ENCODE measurements at places on chromosomes 16 and 17.

DNA sequence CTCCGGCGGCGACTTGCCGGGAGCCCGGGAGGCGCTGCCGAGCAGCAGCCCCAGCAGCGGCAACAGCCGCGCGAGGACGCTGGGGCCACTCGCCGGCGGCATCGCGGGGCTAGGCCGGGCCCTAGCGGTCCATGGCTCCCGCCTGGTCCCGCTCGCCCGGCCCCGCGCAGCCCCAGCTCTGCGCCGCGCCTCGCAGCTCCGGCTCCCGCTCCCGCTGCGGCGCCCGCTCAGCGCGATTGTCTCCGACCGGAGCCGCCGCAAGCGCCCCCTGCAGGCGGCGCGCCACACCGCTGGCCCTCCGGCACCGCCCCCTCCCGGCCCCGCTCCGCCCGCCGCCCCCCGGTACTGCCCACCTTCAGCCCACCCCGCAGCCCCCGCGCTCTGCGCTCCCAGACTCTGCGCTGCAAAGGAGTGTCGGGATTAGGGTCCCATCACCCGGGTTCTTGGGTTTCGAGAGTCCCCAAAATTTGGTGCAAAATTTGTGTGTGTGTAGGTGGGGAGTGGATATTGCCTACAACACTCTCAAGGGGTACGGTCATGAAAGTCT lies at the start of gene FAM171A2:
TSS of gene FAM171A2 (minus strand) at position 241 of the 547 bp plus-strand sequence. CDS start at position 102, 139 bp downstream.
- DNase-seq = no peak

GRCh38 chr17:72510351-72511016 lies 389.7 kb downstream of the SOX9 start:
- DNase-seq = peak; percentile 25

DNA sequence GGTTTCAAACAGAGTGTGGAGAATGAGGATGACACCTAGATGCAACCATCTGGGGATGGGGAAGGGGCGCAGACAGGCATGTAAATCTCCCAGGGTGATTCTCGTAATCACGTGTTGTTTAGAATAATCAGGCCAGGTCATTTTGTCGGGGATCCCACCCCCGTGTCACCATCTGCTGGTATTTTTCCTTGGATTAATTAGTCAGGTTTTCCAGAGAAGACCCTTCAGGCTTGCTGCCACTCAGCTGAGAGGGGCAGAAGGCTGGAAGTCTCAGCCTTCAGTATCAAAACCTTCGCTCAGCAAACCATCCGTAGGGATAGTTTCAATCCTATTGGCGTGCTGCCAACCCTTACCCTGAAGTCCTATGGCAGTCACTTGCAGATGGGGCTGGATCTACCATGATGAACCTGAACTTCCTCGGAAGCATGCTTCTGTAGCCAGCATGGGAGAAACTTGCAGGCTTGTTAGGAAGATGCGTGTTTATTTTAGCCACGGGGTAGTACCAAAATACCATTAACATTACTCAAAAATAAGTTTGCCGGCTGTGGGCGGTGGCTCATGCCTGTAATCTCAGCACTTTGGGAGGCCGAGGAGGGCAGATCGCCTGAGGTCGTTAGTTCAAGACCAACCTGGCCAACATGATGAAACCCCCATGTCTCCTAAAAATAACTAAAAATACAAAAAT lies 7.5 kb upstream of the ADCY9 start:
- DNase-seq = peak; percentile 68

- peak; percentile 20 for DNase-seq
Measured at GRCh38 chr17:74569020-74570003, 2.0 kb upstream of the CD300H start.

DNA sequence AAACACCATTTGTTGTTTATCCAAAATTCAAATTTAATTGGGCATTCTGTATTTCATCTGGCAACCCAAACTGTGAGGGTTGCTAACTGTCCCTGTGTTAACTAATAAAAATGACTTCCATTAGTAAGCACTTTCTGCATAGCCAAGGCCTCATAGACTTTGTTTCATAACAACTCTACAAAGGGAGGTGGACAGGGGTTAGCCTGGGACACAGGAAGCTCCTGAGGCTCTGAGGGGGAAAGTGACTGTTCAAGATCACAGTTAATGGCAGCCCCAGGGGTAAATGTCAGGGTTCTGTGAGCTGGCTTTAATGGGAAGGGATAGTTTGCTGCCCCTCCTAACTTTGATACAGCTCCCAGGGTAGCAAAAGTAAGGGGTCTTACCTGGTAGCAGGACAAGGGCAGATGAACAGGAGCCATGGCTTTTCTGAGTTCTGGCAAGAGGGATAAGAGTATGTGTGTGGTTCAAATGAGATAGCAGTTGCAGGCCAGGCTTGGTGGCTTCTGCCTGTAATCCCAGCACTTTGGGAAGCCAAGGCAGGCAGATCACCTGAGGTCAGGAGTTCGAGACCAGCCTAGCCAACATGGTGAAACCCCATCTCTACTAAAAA lies 2.2 kb downstream of the HEATR9 start:
- peak; percentile 47 for DNase-seq

- no peak for DNase-seq
Measured at GRCh38 chr16:67975321-67976105, 4.8 kb downstream of the DPEP3 start.

DNA sequence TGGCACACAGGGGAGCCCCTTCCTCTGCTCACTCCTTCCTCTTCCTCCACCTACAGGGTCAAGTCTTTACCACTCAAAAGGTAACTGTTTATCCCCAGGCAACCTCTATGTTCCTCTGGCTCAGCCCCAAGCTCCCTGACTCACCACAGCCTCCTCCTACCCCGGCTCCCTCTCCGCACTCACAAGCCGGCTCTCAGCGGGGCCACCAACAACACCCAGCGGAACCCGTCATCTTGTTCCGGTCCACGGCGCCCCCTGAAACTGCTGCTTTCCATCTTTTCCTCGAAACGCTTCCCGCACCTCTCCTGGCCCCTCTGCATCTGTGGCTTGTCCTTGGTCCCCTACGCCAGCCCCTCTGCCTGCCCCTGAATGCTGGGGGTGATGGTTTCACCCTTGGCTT lies 58.4 kb downstream of the NXN start:
- DNase-seq = no peak

GRCh38 chr17:50922107-50922506 lies 56.0 kb upstream of the TOB1 start:
- peak; percentile 42 for DNase-seq

- DNase-seq = no peak
Measured at GRCh38 chr17:54780238-54780637, 120.4 kb upstream of the TOM1L1 start.

GRCh38 chr16:30738984-30739951 lies 9.0 kb upstream of the PHKG2 start:
- DNase-seq = no peak

DNA sequence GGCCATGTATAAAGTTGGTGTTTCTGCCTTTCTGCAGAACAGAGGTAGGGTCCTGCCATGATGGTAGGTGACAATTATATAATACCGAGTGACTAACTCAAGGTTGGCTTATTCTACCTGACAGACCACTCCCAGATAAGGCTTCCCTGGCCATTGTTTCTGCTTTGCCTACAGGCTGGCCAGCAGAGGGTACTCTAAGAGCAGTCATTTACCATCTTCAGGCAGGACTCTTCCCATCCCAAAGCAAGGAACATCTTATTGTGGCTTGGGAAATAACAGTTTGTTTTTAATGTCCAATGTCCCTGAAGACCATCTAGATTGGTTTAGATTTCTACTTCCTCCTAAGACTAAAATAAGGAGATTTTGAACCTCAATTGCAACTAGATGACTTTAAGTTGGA lies 74.1 kb downstream of the SNX11 start:
- DNase-seq = peak; percentile 57

DNA sequence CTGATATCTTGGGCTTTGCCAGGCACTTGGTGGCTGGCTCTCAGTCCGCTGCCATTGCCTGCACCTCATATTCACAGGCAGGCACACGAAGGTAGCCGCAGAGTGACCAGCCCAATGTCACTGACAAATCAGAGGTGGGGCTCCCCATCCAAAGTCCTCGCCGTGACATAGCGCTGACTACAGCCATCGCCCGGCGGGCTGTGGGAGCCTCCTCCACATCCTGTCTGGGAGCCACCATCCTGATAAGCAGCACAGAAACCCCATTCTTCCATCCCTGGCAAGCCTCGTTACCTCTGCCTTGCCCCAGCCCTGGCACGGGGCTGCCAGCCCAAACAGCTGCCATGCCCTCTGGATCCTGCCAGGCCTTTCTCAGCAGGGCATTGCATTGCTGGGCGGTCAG lies 437.8 kb downstream of the SLC39A11 start:
- DNase-seq = no peak

GRCh38 chr16:75081179-75081859 lies 35.3 kb downstream of the LDHD start:
- DNase-seq = no peak

DNA sequence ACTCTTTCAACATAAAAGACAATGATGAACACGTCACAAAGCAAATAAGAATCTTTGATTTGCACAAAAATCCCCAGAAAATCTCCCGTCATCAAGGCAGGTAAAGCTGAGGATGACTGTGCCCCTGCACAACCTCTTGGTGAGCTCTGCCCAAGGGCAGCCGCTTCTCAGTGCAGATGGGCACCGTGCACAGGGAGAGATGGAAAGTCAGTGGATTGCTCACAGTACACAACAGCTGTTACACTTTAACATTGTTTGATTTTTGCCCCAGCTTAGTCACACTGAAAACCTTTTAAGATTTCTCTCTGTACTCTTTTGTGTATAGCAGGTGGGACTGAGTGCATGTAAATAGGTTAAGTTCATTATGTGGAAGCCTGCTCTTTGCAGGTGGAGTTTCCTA lies 104.2 kb downstream of the CDK5R1 start:
- DNase-seq = no peak

DNA sequence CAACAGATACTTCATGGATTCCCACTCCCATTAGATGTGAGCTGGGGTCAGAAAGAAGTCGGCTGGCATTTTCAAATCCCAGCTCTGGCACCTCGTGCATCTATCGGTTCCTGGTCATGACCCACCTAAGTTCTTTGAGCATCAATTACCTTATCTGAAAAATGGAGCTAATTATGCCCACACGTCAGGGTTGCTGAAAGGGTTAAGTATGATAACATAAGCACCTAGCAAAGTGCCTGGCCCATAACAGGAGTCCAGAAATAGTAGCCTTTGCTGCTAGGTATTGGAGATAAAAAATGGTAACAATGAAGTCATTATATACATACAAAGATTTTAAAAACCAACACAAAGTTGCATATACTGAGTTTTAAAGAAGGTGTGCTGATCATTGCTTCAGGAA lies 14.1 kb upstream of the GNA13 start:
- no peak for DNase-seq

- peak; percentile 53 for DNase-seq
Measured at GRCh38 chr17:17348872-17349723, 45.9 kb downstream of the NT5M start.

GRCh38 chr17:17547210-17547764 lies 44.2 kb downstream of the PEMT start:
- DNase-seq = no peak

- DNase-seq = peak; percentile 39
Measured at GRCh38 chr16:30369091-30369937, 980 bp downstream of the TBC1D10B start.

GRCh38 chr16:86494039-86494564 lies 16.2 kb upstream of the FOXF1 start:
- no peak for DNase-seq

DNA sequence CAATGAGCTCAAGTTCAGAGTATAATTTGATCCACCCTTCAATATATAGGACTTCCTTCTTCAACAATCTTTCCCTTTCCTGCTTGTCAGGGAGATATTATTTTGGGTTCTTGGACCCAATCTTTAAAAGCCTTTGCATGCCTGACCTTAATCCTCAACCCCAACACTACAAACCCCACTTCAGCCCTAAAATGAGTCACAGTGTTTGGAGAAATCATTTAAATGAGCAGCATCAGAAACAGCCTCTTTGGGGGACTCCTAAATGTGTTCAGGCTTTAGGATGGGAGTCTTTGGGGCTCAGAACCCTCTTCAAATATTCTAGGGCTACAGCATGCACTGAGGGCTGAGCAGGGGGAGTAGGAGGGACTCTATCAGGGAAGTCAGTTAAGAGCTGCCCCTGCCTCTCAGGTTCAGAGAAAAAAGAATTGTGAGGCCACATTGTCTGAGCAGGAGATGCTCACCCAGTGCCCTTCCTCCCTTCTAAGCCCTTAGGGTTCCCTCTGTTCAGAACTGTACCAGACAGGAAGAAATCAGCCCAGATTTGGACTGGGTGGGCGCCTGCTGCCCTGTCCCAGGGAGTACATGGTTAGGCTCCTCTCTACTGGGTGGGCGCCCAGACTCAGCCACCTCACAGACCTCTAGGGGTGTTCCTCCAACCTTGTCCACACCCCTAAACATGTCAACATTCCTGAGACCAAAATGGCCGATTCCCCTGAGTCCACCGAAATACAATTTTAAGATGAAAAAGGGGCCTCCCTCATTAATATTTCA lies 5.0 kb downstream of the NEUROD2 start:
- DNase-seq = no peak

GRCh38 chr17:78592991-78593329 lies 15.8 kb upstream of the DNAH17 start:
- no peak for DNase-seq

GRCh38 chr17:63772801-63773271 lies 561 bp downstream of the CCDC47 start:
- DNase-seq = peak; percentile 27

GRCh38 chr17:64447526-64447925 lies 1.4 kb upstream of the MILR1 start:
- no peak for DNase-seq

- DNase-seq = peak; percentile 52
Measured at GRCh38 chr17:61323003-61323908, 76.4 kb upstream of the TBX2 start.

- DNase-seq = no peak
Measured at GRCh38 chr16:82136956-82137821, 32.8 kb downstream of the MPHOSPH6 start.

DNA sequence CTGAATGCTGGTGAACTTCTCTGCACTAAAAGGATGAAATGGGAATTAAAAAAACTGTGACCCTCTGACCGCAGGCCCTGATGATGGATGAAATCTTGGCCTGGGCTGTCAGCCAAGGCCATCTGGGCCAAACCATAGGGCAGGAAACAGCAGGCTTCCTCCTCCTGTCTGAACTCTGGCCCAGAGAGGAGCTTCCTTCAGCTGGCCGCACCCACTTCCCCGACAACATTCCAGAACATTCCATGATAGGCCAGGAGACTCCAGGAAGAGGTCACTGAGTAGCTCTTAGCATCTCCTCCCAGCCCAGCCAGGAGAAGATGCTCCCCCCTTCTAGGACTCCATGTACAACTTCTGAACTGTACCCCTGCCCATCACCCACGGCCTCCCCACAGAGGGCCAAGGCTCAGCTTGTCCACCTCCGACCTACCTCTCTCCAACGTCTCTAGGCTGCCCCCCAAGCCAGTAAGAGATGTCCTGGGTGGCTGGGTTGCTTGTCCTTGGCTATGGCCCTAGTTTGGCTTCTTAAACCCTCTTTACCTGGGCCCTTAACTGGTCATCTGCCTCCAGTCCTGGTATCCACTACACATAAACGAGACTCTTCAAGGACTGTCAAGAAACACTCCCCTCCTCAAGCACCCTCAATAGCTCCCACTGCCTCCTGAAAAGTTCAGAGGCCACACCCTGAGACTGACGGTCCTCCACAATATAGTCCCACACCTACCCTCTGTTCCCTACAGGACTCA lies 1.7 kb downstream of the RPH3AL start:
- peak; percentile 50 for DNase-seq

GRCh38 chr17:49836111-49837030 lies 11.5 kb downstream of the TAC4 start:
- peak; percentile 17 for DNase-seq

- DNase-seq = no peak
Measured at GRCh38 chr16:26724189-26724588, 342.5 kb upstream of the C16orf82 start.

- DNase-seq = no peak
Measured at GRCh38 chr17:73462823-73463222, 151.0 kb upstream of the CDC42EP4 start.

- no peak for DNase-seq
Measured at GRCh38 chr17:82303944-82304808, 13.2 kb downstream of the CD7 start.
